ACHN (cell line): ENCODE measurements at places on chromosomes 5 and 9.

DNA sequence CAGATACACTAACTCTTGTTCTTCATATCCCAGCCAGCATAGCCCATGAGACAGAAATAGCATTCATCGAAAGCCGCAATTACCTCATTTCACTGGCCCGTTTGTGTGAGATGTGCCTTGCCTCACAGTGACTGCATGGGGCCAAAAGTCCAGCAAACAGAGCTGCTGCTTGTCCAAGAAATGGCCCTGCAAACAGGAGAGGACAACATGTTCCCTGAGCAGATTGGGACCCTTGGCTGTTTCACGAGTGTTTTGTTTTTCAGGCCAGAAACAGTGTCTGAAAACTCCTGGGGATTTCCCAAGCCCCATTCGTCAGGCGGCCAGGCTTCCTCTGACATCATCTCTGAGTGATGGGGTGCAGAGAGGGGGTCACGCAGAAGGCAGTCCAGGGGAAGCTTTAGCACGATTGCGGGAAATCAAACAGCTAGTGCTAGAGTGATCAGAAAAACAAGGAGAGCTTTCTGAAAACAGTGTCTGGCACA is 503.6 kb upstream of the PAPPA start:
- DNase-seq: peak; percentile 28

- DNase-seq: no peak
These were observed 118.4 kb downstream of the MARCHF3 start for GRCh38 chr5:126911986-126912385.

DNA sequence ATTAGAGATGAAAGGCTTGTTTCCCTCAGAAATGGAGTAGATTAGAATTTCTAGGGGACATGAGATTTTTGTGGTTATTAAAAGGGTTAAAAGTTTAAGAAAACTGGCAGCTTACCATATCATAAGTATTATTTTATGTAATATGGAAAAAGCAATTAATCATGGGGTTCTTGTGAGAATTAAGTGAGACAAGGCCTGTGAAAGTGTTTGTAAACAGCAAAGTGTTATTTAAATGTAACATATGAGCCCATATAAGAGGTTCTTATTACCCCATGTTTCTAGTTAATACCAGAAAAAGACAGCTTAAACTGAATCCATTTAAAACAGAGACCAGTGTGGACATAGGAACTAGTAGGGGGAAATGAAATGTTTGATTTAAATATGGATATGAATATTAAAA is 241.1 kb upstream of the PIK3R1 start:
- DNase-seq: no peak

DNA sequence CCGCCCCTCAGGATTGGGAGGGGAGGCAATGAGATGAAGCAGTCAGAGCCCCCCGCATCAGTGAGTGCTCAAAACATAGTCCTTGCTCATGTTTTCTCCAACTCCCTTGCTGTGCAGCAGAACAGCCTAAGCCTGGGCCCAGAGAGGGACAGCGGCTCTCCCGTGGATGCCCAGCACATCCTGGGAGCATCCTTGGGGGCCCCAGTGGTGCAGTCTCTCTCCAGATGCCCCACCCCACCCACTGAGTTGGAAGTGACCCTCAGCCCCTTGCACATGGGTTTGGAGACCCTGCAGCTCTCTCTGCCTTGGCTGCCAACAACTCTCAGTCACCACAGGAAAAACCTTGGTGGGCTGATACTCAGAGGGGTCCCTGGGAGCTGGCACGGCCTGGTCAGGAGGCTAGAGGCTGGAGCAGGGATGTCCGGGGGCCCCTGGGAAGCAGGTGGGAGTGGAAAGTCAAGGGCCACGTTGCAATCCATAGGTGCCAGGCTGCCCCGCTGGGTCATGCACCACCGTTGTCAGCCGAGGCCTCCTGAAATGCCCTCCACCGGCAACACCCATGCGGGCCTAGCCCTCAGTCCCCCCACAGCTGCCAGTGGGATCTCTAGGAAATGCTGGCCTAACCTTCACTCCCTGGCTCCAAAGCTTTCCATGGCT is 242.5 kb downstream of the PBX3 start:
- no peak for DNase-seq

GRCh38 chr5:112349371-112349770 is 69.7 kb downstream of the EPB41L4A start:
- DNase-seq: no peak

GRCh38 chr5:4518903-4519672 is 621.0 kb upstream of the ADAMTS16 start:
- no peak for DNase-seq
